ENCODE measurements at places on chromosomes 7 and 10.
A peak's percentile ranks its signal among the peaks of the same experiment; 100 is the strongest.

- DNase-seq = no peak
Measured at GRCh38 chr7:151381098-151381347, 28.8 kb downstream of the WDR86 start.

- DNase-seq = no peak
Measured at GRCh38 chr10:30759423-30759822, 129.9 kb upstream of the LYZL2 start.

- DNase-seq = no peak
Measured at GRCh38 chr7:75843613-75844116, 30.1 kb upstream of the CCL24 start.

GRCh38 chr10:102985811-102986210 is 67.7 kb downstream of the CNNM2 start:
- DNase-seq = no peak

- DNase-seq = no peak
Measured at GRCh38 chr7:135389971-135390370, 119.9 kb downstream of the CNOT4 start.

DNA sequence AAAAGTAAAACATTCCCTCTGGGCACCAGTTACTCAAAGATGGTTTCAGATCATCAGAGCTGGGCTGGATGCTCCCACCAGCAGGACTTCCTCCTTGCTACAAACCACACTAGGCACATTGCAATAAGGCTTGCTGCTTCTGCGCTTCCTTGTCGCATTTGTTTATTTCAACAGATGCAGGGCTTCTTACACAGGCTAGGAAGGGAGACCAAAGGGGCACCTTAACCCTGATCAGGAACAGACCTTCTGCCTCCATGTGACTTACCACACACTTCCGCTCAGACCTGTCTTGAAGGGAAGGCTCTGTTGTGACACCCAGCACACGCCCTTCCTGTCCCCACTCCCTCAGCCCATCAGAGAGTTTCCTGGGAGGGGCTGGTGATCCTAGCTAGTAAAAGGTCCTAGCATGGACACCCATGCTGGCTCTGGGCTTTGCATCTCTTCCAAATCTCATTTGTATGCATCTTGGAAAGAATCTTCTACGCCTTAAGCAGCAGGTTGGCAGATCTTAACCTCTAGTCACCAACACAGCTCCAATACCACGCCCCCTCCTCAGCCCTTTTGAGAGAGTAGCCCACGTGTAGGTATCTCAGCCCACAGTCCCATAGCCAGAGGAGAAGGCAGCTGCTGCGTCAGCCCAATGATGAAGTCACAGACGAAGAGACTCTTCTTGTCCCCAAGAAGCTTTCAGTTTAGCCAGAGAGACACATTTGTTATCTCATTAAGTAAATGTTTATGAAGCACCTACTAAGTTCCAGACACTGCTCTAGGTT is 47.1 kb upstream of the SVIL start:
- no peak for DNase-seq

- DNase-seq = no peak
Measured at GRCh38 chr10:25071227-25071626, 54.8 kb downstream of the THNSL1 start.

GRCh38 chr7:159098811-159099655 is 45.6 kb downstream of the VIPR2 start:
- DNase-seq = no peak

GRCh38 chr7:80279760-80280159 is 145.1 kb downstream of the GNAI1 start:
- DNase-seq = no peak

GRCh38 chr7:41732843-41733306 is 30.0 kb upstream of the INHBA start:
- no peak for DNase-seq

DNA sequence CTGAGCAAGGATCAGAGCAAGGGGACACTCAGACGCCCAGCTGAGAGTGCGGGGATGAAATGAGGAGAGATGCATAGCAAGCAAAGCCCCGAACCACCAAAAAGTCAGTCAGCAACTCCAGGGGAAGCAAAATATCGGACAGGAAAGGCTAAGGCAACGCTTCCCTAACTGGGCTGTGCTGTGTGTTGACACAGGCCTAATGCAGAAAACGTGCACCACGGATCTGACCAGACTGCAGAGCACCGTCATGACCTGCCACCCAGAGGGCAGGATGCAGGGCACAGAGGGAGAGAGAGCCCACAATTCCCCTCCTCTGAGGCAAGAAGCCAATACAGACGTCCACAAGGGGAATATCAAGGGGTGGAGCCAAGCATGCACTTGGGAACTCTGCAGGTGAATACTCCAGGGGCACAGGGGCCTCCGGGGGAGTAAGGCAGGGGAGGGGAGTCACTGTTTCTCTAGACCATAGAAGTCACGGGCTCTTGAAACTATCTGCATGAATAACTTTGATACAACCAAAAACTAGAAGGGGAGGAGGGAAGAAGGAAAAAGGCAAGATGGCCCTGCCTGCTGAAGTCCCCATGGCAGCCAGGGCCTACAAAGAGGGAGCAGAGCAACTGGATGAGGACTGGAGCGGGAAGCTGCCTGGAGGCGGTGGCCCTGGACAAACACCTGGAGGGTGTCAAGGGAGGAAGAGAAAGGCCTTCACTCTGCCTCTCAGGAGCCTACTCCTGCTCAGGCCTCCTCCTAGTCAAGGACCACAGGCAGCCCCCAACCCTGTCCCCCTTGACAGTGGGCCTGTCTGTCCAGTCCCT is 26.2 kb downstream of the GRID1 start:
- no peak for DNase-seq

- DNase-seq = no peak
Measured at GRCh38 chr10:70197235-70197945, 27.1 kb upstream of the SAR1A start.

DNA sequence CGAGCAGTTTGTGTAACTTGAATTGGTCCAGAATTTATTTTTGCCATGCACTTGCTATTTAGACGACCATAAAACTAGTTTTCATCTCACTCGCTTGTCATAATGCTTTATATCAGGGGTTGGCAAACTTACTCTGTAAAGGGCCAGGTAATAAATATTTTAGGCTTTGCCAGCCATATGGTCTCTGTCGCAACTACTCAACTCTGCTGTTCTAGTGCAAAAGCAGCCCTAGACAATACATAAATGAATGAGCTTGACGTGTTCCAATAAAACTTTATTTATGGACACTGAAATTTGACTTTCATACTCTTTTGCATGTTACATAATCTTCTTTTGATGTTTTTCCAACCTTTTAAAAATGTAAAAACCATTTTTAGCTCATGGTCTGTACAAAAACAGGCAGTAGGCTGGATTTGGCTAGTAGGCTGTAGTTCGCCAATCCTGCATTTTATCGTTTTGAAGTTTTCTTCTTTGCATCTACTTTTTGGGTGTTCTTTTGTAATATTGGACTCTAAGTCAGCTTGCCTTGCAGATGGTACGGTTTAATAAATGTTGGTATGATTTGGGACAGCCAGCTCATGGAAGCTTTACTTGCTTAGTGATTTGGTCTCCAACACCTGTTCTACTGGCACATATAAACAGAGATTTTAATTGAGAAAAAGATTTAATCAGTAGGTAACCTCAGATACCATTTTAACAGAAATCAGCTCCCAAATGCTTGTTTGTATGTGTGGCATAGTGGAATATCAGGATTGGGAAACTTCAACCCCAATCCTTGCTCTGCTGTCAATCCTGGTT is 25.6 kb downstream of the SND1 start:
- no peak for DNase-seq

DNA sequence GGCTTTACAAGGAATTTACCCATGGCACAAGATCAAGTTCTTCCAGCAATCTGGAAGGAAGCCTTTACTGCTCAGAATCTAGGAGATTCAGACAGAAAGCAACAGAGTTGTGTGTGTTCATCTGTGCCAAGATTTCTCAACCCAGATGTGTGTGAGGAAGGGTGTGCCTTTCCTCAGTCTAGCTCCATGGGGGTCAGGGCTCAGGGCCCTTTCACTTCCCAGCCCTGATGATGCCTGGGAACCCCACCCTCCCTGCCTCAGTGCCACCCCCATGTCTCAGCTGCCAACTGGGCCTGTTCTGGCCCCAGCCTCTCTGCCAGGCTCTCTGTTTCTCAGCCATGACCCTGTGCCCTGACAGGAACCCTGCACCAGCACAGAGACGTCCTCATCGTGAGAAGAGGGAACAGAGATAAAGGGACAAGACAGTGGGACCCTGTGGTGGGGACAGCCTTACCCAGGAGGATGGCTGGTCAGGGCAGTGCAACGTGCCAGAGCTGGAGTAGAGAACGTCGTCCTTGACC is 102.0 kb downstream of the VIPR2 start:
- DNase-seq = no peak

GRCh38 chr7:141324870-141325269 is 226.3 kb upstream of the AGK start:
- no peak for DNase-seq

- no peak for DNase-seq
Measured at GRCh38 chr10:95513941-95514392, 47.2 kb downstream of the SORBS1 start.

GRCh38 chr10:87878664-87879459 is 15.4 kb downstream of the PTEN start:
- DNase-seq = no peak

GRCh38 chr7:150396426-150396825 is 17.3 kb downstream of the ZNF775 start:
- DNase-seq = no peak

DNA sequence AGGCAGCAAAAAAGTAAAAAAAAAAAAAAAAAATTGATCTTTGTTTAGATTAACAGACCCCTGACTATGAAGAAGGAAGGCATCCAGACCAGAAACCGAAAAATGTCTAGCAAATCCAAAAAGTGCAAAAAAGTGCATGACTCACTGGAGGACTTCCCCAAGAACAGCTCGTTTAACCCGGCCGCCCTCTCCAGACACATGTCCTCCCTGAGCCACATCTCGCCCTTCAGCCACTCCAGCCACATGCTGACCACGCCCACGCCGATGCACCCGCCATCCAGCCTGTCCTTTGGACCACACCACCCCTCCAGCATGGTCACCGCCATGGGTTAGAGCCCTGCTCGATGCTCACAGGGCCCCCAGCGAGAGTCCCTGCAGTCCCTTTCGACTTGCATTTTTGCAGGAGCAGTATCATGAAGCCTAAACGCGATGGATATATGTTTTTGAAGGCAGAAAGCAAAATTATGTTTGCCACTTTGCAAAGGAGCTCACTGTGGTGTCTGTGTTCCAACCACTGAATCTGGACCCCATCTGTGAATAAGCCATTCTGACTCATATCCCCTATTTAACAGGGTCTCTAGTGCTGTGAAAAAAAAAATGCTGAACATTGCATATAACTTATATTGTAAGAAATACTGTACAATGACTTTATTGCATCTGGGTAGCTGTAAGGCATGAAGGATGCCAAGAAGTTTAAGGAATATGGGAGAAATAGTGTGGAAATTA is 19.4 kb downstream of the GATA3 start:
- no peak for DNase-seq

GRCh38 chr7:41874201-41874785 is 171.4 kb upstream of the INHBA start:
- DNase-seq = no peak

GRCh38 chr7:7104971-7105370 is 77.4 kb upstream of the C1GALT1 start:
- no peak for DNase-seq

- peak; percentile 37 for DNase-seq
Measured at GRCh38 chr7:116776610-116777289, 85.6 kb upstream of the CAPZA2 start.

- DNase-seq = no peak
Measured at GRCh38 chr7:98314469-98314868, 33.0 kb downstream of the BRI3 start.

DNA sequence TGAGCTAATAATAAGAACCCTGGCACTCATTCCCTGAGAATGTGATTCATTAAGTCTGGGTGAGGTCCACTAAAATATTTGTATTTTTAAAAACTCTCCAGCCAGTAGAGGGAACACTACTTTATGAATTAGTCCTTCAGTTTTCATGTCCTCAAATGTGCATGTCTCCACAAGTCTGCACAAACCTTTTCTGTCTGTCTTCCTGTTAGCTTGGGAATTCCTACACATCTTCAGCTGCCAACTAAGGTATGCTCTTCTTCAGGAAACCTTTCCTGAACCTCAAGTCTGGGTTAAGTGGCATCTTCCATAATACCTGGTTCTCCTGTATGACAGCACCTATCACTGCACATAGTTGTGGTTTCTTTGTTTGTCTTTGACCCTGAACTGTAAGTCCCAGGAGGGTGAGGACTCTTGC is 119.6 kb upstream of the MKX start:
- no peak for DNase-seq

DNA sequence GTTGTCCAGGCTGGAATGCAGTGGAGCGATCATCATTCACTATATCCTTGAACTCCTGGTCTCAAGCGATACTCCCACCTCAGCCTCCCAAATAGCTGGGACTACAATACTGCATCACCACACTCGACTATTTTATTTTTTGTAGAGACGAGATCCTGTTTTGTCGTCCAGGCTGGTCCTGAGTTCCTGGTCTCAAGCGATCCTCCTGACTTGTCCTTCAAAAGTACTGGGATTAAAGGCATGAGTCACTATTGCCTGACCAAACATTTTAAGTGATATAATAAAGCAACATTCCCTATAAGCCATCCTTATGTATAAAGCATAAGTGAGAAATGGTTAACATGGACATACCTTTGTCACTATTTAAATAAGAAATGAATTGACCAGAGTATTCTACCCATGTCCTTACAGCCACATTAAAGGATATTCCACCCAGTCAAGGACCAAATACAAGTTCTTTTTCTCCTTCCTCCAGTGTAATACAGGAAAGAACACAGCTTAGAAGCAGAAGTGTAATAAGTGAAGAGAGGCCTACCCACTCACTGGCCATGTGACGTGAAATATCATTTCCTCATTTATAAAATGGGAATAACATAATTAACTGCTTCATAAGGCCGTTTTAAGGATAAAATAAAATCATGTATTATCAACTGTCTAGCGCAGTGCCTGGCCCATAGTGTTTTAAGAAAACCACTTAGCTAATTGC is 82.0 kb downstream of the DOCK4 start:
- DNase-seq = no peak

GRCh38 chr10:7374795-7375194 is 36.0 kb downstream of the SFMBT2 start:
- no peak for DNase-seq

DNA sequence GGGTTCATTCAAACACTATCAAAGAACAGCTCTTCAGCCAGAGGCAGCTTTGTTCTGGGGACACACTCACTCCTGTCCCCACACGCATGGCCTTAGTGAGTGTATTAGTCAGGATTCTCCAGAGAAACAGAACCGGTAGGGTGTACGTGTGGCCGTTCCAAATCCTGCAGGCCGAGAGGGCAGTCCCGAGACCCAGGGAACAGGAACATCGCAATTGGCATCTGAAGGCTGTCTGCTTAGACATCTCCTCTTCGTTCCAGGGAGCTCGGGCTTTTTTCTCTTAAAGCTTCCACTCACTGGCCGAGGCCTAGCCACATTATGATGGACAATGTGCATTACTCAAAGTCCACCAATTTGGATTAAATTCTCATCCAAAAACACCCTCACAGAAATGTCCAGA is 523.3 kb downstream of the GLRX3 start:
- no peak for DNase-seq

GRCh38 chr10:113179265-113179664 is 229.2 kb downstream of the TCF7L2 start:
- DNase-seq = no peak

All from SW 1271 (cell line).